ENCODE measurements at places on chromosomes 5 and 9.

- DNase-seq: no peak
Observed at GRCh38 chr5:14082973-14083372, 60.2 kb upstream of the TRIO start.

GRCh38 chr5:74851684-74852353 lies 14.4 kb downstream of the FAM169A start:
- no peak for DNase-seq

GRCh38 chr9:18626046-18626698 lies 152.2 kb downstream of the ADAMTSL1 start:
- no peak for DNase-seq

DNA sequence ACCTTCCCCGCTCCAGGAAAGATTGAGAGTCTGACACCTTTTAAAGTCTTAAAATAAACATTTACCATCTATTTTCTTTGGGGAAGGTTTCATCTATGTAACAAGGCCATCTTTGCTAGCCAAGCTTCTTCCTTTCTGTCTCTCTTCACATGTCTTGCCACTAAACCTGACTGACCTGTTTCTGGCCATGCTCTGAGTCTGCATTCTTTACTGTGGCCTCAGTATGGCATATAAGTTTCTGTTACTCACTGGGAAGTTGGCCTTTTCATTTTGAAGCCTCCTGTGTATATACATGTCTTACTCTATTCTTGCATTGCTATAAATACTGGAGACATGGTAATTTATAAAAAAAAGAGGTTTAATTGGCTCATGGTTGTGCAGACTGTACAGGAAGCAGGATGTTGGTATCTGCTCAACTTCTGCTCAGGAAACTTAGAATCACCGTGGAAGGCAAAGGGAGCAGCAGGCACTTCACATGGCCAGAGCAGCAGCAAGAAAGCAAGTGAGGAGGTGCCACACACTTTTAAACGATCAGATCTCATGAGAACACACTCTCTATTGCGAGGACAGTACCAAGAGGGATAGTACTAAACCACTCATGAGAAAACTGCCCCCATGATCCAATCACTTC lies 48.1 kb downstream of the KCNV2 start:
- DNase-seq: no peak

GRCh38 chr9:14096258-14096922 lies 217.6 kb downstream of the NFIB start:
- no peak for DNase-seq

Data from CD4-positive, alpha-beta T cell treated with Interleukin-4 for 4 hours (primary cell).